Progenitor cell of endocrine pancreas (in vitro differentiated cells): ENCODE measurements at places on chromosomes 3 and 15. TPM values are rescaled to one million over a fixed set of nuclear protein-coding genes. Genes with fewer than 3 reads are reported as not detected.

DNA sequence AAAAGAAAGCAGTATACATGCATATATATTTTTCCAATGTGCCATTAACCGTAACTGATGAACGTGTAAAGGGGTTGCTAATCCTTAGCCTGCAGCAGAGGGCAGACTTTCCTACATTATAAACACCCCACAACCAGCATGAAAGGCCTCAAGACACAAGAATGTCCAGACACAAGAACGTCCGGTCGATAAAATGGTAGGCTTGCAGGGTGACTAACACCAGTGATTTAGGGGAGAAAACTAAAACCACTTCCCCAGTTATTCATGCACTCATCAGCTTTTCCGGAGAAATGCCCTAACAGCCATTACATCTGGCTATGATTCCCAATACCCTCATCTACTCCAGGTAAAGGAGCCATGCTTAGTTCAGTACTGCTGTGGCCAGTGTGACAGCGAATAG is 57.4 kb downstream of the LRTM1 start:
- H3K27me3 ChIP-seq: peaks cover 15% of the 10 kb centered on the region
- H3K4me3 ChIP-seq: no peak overlapping the region
- DNase-seq: no peak
- no peaks in the 10 kb centered on the region for H3K4me1 ChIP-seq
- H3K36me3 ChIP-seq: no peaks in the 10 kb centered on the region

GRCh38 chr3:34319881-34320280 is 521.5 kb downstream of the PDCD6IP start:
- H3K4me1 ChIP-seq: peaks cover 2% of the 10 kb centered on the region
- peaks cover 3% of the 10 kb centered on the region for H3K36me3 ChIP-seq
- H3K27ac ChIP-seq: no peak overlapping the region
- no peak overlapping the region for H3K4me3 ChIP-seq

DNA sequence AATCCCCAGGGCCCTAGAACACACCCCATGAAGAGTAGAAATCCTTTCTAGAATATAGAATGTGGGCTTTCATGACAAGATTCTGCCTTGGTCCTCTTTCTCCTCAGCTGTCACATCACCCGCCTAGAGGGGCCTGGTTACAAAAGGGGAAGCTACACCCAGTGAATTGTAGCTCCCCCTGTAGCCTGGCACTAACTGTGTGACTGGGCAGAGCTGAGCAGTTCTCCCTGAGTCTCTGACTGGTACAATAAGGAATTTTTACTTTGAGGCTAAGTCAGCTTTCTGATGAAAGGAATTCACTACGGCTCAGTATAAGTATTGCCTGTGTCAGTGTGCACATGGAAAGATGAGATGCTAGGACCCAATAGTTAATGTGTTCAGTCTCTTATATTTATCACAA is 28.7 kb upstream of the ZNF148 start:
- H3K4me1 ChIP-seq: no peaks in the 10 kb centered on the region
- H3K4me3 ChIP-seq: no peak overlapping the region
- H3K27ac ChIP-seq: no peak overlapping the region
- H3K36me3 ChIP-seq: no peaks in the 10 kb centered on the region

DNA sequence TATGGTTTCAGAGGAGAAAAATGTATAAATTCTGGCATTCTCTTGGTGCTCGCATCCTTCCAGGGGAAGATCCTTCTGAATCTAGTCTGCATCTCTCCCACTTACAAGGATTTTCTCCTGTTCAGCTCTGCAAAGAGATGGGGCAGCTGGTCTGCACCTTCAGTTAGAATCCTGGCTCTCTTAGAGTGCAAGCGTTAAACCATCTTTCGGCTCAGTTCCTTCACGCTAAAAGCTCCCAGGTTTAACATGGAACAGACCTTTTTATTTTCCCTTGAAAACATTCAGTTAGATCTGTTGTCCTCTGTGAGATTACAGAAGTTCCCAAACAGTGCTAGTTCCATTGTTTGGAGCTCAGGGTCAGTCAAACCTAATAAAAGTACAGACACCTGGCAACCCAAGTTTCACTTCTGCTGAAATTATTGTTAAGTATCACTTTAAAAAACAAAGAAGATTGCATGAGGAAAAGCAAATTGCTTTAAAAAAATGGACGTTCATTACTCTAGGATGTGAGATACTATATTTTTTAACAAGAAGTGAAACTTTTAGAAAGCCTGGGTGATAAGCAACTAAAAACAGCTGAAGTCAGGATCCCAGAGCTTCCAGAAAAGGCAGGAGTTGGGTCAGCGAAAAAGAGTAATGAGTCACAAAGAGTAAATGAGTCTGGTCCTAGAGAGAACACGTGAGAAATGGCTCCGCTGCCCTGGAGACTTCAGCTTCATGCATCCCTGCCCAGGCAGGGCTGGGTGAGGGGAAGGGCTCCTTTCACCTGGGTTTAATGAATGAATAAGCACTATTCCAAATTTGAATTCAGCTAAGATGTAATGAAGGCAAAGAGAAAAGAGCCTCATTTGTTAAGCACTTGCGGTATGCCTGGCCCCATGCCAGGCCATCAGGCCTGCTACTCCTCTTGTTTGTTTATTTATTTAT is 63.3 kb downstream of the ABTB1 start:
- no peak overlapping the region for H3K4me3 ChIP-seq
- DNase-seq: no peak
- peaks cover 10% of the 10 kb centered on the region for H3K4me1 ChIP-seq
- H3K36me3 ChIP-seq: no peaks in the 10 kb centered on the region

DNA sequence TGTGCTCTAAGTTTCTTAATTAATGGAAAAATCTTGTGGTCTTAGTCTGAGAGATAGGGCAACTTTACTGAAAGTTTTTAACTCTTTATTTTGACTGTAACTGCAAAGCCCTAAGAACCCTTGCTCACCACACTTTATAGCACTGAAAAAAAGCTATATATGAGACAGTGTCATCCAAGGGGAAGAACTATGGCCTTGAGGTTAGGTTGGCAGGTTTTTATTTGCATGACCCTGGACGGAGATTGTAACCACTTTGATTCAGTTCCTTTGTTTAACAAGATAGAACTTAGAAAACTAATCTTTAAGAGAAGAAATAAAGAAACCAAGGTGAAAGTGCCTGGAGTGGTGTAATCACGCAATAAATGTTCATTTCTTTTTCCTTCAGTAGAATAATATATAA is 30.6 kb upstream of the LYSMD4 start:
- H3K4me3 ChIP-seq: no peak overlapping the region
- H3K27ac ChIP-seq: no peak overlapping the region
- no peak for DNase-seq
- H3K27me3 ChIP-seq: no peaks in the 10 kb centered on the region
- H3K36me3 ChIP-seq: no peaks in the 10 kb centered on the region

DNA sequence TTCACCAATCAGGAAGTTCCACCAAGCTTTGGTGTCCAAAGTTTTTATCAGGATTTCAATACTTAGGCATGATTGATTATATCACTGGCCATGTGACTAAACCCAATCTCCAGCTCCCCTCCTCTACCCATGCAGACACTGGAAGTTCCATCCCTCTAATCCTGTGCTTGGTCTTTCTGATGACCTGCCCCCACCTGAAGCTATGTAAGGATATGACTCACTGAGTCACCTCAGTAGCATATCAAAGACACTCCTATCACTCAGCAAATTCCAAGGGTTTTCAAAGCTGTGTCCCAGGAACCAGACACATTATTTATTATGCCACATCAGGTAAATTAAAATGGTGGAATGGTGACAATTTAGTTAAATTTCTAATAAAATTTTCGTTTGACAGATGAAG is 158.9 kb downstream of the TAFA4 start:
- no peak overlapping the region for H3K27ac ChIP-seq
- no peak for DNase-seq
- H3K27me3 ChIP-seq: no peaks in the 10 kb centered on the region
- H3K36me3 ChIP-seq: no peaks in the 10 kb centered on the region

GRCh38 chr15:99443768-99444446 is 121.9 kb upstream of the MEF2A start:
- H3K4me1 ChIP-seq: no peaks in the 10 kb centered on the region
- H3K27ac ChIP-seq: no peak overlapping the region
- H3K4me3 ChIP-seq: no peak overlapping the region
- DNase-seq: no peak
- H3K36me3 ChIP-seq: no peaks in the 10 kb centered on the region

The KBTBD8 gene
- total RNA-seq: 5.8 and 6.1 TPM in 2 replicates

The C3orf62 gene
- 14.8 and 15.1 TPM in 2 replicates for total RNA-seq

The ZCWPW2 gene
- 0.81 TPM in 1 of 2 replicates, not detected in the other for total RNA-seq
